ENCODE measurements at places on chromosomes 3 and 15. TPM values are rescaled to one million over a fixed set of nuclear protein-coding genes. Genes with fewer than 3 reads are reported as not detected.

Gene ZCWPW2
- 0.20 TPM for polyA plus RNA-seq

Gene MNS1
- polyA plus RNA-seq: 2.3 TPM

Gene NPAP1
- polyA plus RNA-seq: not detected

Gene GRIP2
- 0.54 TPM for polyA plus RNA-seq

Gene FANCD2OS
- polyA plus RNA-seq: not detected

Gene CHRM5
- polyA plus RNA-seq: 4.4 TPM

Gene CCDC54
- polyA plus RNA-seq: not detected

Gene TRIM71
- polyA plus RNA-seq: 0.10 TPM

Gene TUBGCP4
- 20.7 TPM for polyA plus RNA-seq

Gene SLC28A1
- polyA plus RNA-seq: not detected
